ENCODE measurements at places on chromosomes 7 and 10. TPM values are rescaled to one million over a fixed set of nuclear protein-coding genes. Genes with fewer than 3 reads are reported as not detected.
A peak's percentile ranks its signal among the peaks of the same experiment; 100 is the strongest.

Gene APBB1IP
- total RNA-seq = 2.8 TPM

Gene SAMD9
- total RNA-seq = 3.5 TPM

Gene VPS50
- 17.7 TPM for total RNA-seq

Gene FFAR4
- 0.07 TPM for total RNA-seq

DNA sequence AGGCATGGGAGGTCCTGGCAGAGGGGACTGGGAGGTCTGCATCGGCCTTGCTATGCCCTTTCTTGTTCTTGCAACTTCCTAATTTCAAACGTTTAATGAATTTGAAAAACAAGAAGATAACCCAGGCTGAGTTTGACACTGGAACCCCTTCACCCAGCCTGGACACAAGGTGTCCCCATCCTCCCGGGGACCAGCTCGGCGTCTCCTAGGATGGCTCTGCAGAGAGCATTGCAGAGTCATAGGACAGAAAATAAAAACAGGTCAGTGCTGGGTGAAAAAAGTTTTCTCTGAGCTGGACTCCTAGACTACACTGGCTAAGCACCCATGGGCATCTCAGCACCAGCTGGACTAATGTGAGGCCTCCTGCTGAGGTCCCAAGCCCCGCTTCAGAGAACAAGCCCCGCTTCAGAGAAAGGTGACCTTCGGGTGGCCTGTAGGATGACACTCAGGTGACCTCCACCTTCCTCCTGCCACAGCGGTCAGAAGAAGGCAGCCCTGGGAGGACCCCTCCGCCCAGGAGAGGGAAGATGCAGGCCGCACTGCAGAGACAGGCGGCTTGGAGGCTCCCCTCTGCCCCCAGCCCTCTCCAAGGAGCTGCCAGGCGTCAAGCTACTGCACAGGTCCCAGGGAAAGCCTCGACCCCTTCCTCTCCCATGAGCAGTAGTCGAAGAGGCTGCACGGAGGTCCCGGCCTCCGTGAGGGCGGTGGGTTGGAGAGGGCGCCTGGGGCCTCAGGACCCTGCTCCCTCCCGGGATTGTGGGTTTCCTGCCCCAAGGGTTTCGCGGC is 9.3 kb upstream of the UNCX start:
- DNase-seq = no peak

DNA sequence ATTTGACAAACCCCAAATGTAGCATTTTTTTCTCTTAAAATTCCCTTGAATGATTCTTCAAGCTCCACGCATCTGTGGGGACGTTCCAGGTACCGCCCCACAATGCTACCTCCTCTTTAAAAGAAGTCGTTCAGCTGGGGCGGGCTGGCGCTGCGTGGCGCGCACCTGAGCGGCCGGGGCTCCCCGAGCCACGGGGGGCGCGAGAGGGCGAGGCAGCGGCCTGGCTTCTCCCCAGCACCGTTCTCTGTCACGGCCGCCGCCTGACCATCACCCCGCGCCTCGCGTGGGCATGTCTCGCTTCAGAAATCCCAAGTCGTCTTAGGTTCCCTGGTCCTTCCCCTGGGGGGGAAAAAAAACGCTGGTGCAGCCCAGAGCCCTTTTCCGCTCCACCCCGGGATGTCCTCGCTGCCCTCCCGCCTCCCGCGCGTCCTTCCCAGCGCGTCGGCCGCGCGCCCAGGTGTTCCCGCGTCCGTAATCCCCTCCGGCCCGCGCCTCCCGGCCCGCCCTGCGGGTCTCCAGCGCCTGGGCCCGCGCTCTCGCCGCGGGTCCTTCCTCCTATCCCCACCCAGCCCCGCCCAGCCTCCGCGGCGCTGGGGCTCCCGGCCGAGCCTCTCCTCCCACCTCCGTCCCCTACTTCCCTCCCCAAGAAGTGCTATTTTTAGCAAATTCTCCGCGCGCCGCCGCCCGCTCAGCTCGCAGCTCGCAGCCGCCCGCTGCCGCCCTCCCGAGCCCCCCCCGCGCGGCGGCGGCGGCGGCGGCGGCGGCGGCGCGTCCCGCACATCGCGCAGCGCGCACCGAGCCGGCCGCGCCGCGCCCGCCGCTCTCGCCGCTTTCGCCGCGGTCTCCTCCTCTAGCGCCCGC is 58.7 kb upstream of the PRPS1L1 start:
- peak; percentile 70 for DNase-seq

DNA sequence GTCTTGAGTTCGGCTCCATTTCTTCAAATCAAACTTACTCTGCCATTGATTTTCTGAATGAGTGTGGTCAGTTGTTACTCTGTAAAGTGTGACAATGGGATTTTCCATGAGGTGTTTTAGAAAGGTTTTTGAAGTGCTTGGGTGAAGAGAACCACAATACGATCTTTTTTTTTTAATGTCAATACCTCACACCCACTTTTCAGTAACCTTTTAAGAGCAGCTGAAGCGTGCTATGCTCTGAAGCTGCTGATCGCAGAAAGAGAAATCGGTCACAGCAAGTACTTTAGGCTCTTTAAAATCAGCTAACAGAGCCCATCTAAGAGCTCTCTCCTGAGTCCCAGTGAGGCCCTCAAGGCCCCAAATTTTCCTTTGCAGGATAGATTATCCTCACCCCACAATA is 34.4 kb upstream of the YAE1 start:
- DNase-seq = no peak

DNA sequence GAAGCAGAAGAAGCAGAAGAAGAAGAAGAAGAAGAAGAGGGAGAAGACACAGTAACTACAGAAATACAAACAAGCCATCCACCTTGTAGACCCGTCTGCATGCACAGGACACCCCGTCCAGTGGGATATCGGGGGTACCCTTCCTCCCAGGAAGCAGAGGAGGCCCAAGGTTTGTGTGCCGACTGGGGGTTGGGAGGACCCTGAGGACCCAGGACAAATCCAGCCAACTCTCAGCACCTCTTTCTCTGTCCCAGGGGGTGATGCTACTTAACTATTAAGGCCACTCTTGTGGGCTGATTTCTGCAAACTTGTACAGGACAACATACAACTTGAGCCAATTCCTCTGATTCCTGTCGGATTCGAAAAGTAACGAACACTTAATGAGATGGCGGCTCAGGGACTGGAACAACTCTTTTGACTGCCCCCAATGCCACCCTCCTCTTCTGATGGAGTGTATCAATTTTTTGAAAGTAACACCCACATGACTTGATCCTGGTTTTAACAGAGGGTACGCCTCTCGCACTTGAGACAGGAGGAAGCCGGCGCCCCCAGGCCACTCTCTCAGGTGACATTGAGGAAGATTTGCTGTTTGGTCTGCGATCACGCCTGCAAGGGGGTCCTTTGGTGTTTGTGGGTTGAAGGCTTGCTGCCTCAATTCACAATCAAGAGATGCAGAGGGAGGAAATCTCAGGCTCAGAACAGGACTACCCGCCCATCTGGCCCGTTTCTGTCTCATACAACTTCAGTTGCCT is 192.6 kb downstream of the TNS3 start:
- DNase-seq = no peak

DNA sequence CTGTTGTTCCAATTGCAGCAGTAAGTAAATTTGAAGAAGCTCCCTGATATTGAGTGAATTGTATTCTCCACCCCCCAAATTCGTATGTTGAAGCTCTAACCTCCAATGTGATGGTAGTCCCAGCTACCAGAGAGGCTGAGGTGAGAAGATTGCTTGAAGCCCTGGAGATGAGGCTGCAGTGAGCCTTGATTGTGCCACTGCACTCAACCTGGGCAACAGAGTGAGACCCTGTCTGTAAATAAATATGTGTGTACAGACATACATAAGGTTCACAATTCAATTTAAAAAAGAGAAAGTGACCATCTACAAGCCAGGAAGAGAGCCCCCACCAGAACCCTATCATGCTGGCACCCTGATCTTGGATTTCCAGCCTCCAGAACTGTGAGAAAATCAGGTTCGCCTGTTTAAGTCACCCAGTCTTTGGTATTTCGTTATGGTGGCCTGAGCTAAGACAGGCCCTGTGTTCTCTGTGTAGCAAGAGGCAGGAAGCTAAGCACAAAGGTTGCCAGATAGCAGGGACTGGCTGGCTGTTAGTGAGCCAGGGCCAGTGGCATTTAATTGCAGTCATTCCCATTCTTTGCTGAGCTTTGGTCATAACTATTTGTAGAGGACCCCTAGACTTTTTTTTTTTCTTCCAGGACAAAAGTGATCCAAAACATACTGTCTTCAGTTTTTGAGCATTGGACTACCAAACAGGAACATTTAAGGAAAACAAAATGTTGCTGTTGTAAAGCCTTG is 45.6 kb downstream of the AUTS2 start:
- no peak for DNase-seq

Data from left ventricle myocardium superior (tissue), 1 donor.